ENCODE measurements at places on chromosomes 16 and 17.
A peak's percentile ranks its signal among the peaks of the same experiment; 100 is the strongest.

GRCh38 chr16:3868556-3868955, 12.0 kb downstream of the CREBBP start:
- DNase-seq, result no peak

DNA sequence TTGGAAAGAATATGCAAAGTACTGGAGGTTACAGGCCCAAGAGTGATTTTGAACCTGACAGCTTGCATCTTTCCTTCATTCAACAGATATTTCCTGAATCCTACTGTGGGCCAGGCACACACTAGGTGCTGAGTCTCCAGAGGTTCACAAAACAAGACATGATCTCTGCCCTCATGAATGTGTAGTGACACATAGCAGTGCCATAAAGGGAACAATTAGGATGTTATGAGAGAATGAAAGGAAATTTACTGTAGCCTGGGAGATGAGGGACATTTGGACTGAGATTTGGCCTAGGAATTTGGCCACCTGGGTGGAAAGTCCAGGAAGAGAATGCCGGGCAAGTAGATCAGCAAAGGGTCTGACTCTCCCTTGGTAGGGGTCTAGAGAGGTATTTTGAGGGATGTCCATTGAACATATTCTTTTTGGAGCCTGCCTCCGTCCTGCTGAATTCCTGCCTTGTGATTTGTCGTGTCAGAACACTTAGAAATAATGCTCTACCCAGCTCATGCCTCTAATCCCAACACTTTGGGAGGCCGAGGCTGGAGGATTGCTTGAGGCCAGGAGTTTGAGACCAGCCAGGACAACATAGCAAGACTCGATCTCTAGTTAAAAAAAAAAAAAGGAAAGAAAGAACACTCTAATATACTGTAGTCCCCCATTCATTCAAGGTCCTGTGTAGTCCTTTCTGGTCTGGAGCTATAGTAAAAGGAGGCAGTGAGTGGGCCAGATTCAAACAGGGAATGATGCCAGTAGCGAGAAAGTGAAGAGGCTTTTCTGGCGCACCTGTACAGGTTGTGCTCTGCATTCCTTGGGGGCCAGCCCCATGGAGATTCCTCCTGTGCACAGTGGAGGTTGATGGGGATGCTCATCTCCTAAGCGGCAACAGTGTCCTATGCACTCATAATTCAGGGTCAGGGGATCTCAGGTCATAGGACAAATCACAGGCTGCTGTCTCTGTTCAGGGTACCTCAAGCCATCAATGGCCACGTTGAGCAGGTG, 90.6 kb upstream of the CLEC18A start:
- no peak for DNase-seq

- no peak for DNase-seq
Observed at GRCh38 chr16:89953671-89954406, 5.3 kb downstream of the DEF8 start.

GRCh38 chr17:79864617-79865250, 25.5 kb upstream of the CBX4 start:
- DNase-seq, result no peak

- no peak for DNase-seq
Observed at GRCh38 chr16:55809386-55809785, 23.5 kb downstream of the CES1 start.

GRCh38 chr16:85699628-85700027, 10.9 kb upstream of the GINS2 start:
- peak; percentile 36 for DNase-seq

GRCh38 chr16:30031477-30031918, 427 bp upstream of the TLCD3B start:
- DNase-seq, result no peak

- DNase-seq, result no peak
Observed at GRCh38 chr16:11379420-11379819, 34.2 kb downstream of the RMI2 start.

DNA sequence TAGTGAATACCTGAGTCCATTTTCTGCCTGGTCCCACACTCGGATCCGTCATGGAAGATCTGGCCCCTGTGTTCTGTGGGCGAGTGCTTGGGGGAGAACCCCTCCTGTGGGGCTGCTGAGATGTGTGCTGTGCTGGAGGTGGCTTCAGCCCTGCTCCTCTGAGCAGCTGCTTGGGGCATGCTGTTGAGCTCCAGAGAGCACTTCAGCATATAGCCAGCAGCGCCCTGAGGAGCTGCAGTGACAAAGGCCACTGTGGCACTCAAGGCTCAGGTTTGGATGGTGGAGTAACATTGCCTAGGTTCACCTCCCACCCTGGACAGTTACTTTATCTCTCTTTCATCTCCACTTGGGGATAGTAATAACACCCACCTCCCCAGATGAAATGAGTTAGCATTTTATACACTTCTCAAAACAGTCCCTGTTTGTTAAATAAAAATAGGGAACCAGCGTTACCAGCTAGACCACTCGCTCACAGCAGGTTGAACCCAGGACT, 75.3 kb downstream of the KSR1 start:
- DNase-seq, result no peak

DNA sequence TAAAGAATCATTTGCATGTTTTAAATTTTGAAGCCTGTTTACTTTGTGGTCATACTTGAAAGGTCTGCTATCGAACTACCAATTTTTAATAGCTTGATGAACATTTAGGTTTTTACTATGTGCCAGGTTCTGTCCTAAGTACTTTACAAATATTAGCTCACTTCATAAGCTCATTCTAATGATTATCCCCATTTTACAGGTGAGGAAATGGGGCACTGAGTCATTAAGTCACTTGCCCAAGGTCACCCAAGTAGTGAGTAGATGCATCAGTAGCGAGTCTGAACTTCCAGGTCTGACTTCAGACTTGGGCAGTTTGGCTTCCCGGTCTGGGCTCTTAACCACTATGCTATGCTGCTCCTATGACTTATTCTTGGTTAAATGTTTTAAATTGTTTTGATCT, 4.0 kb downstream of the NDEL1 start:
- DNase-seq, result no peak

GRCh38 chr17:41126412-41126811, 2.4 kb upstream of the KRTAP4-12 start:
- DNase-seq, result no peak

- DNase-seq, result peak; percentile 1
Observed at GRCh38 chr16:6016530-6017184, 919.1 kb upstream of the EEF2KMT start.

- DNase-seq, result peak; percentile 59
Observed at GRCh38 chr16:83473926-83474650, 333.7 kb upstream of the HSBP1 start.

- no peak for DNase-seq
Observed at GRCh38 chr17:37791447-37792399, 46.9 kb upstream of the HNF1B start.

- DNase-seq, result no peak
Observed at GRCh38 chr16:87491522-87492290, 1.1 kb downstream of the ZCCHC14 start.

- DNase-seq, result no peak
Observed at GRCh38 chr16:72764015-72764654, 283.8 kb downstream of the ZFHX3 start.

DNA sequence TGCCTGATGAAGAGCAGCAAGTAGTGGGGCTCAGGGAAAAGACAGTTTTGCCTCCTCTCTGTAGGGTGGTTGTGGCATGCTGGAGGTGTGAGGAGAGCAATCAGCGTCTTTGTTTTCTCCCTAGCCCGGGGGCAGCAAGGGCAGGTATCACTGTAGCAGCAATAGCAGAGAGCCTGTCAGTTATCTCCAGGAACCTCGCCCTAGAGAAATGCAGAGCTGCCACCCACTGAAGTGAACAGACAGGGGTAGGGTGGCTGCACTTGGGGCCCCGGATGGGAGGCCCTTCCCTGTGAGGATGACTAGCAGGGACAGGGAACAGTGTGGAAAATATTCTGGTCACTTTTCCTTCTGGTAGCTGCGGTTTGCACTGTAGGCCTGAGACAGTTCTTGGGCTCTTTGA, 886.5 kb downstream of the CDH8 start:
- no peak for DNase-seq

GRCh38 chr16:66605177-66605978, 874 bp downstream of the CMTM3 start:
- peak; percentile 48 for DNase-seq

DNA sequence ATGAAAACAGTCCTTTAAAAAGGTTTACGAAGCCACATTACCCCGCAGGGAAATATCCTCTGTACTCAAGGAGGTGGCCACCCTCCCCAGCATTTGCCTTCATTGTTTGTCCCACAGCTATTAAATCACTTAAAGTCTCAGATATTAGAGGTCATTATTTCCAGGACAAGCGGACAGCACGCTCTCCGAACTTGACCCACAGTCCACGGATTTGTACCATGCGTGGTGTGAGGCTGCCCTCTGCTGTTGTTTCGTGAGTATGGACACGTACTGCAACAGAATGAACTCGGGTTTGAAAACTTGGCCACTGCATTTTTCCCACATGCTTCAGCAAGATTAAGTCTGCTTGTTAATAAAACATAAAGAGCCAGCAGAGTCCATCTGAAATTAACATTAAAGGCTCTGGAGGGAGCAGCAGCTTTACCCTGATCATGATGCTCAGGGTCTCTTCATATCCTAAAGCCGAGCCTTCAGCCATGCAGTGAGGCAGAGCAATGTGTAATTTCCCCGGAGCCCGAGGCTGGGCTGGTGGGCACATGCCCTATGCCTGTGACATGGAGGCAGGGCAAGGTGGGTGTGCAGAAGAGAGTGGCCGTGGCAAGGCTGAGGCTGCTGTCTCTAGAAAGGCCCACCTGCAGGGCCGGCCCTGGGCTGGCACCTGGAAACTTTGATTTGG, 19.7 kb downstream of the MEAK7 start:
- peak; percentile 40 for DNase-seq

DNA sequence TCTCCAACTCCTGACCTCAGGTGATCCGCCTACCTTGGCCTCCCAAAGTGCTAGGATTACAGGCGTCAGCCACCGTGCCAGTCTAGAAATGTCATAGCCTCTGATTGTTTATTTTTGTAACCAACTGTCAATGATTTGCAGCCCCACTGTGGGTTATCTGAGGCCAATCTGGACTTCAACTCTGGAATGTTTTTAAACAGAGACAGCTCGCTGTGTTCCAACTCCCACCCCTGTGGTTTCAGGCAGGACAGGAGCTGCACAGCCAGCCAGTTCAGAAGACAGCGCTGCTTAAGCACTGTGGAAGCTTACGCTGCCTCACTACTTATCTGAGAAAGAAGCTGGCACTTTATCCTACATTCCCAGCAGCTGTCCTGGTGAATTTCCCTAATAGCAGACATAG, 19.5 kb downstream of the MRM3 start:
- no peak for DNase-seq

DNA sequence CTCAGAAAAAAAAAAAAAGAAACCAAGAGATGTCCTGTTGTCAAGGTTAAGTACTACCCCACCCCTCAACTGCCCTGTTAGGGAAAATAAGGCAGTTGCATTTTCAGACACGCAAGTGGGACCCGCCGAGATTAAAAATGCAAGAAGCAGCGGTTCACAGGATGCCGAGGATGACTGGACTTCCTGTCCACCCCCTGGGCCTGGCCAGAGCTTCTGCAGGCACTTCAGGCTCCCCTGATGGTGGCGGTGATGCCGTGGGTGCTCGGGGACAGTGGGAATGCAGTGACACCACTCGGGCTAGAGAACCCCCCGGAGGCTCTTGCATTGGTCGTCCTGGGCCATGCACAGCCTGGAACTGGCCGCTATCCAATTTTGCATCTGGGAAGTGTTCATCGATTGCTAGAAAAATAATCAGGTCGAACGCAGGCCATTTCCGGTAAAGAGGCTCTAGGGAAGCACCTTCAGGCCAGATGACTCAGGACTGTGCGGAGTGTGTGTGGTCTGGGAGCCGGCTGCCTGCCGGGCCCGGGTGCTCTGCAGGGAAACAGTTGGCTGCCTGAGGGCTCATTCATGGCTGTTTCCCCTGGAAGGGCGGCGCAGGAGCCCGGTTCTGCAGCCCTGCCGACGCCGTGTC, 13.4 kb upstream of the CRISPLD2 start:
- DNase-seq, result peak; percentile 85

GRCh38 chr17:12048843-12049473, 28.3 kb downstream of the MAP2K4 start:
- no peak for DNase-seq

- no peak for DNase-seq
Observed at GRCh38 chr17:59193336-59193862, 16.4 kb upstream of the SMG8 start.

DNA sequence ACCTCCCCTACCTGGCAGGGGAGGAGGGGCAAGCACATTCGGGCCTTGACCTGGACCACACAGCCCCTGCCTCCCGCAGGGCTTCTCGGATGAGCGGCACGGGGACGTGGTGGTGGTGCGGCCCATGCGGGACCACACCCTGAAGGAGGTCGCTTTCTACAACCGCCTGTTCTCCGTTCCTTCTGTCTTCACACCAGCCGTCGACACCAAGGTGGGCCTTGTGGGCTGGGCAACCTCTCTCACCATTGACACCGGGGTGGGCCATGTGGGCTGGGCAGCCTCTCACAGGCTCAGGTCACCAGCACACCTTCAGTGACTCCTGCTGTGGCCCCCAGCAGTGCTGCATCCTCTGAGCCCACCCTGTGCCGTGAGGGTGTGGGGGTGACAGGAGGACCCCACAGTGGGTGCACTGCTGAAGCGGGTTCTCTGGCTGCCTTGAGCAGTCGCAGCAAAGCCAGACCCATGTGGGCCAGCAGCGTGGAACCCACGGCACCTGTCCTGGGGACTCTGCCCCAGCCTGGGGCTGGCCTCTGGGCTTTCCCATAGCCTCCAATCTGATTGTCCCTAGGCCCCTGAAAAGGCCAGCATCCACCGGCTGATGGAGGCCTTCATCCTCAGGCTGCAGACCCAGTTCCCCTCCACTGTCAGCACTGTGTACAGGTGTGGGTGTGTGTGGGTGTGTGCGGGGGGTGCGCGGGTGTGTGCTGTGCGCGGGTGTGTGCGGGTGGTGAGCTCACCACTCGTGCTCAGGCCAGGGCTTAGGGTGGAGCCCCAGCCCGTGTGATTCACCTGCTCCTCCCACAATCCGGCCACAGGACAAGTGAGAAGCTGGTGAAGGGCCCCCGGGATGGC, 7.5 kb downstream of the CTU2 start:
- no peak for DNase-seq

GRCh38 chr17:55774846-55775271, 24.0 kb downstream of the PCTP start:
- DNase-seq, result no peak

- no peak for DNase-seq
Observed at GRCh38 chr17:20562587-20562986, 16.9 kb upstream of the CDRT15L2 start.

DNA sequence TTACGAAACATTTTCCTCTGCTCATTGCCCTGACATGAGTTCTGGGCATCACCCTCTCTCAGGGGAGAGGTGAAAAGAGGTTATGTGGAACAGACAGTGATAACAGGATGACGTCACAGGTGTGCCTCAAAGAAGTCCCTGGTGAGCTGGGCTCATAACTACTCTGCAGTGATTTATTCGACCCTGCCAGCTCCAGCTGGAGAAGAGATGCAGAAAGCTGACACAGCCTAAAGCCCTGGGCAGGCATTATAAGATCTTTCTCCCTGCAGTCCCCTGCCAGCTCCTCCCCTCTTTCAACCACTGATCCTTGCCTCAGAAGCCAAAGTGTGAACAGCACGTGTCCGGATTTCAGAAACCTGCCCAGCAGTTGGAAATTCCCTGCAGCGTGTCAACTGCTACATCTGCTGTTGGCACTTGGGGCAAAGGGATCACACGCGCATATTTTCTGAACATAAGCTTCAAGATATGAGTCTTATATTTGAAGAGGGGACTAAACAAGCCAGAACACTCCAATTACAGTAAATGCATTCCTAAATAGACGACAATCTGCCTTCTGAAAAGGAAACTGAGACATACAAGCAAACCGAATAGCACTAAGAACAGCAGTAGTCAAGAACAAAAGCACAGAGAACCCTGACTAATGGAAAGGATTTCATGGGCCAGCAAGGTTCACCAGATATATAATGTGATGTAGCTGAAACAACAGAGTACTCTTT, 80.5 kb downstream of the SMG6 start:
- peak; percentile 59 for DNase-seq

GRCh38 chr17:82689077-82689476, 9.4 kb downstream of the RAB40B start:
- DNase-seq, result no peak

All from fibroblast of skin of scalp (primary cell).